ENCODE measurements at places on chromosomes 7 and 10. TPM values are rescaled to one million over a fixed set of nuclear protein-coding genes. Genes with fewer than 3 reads are reported as not detected.

DNA sequence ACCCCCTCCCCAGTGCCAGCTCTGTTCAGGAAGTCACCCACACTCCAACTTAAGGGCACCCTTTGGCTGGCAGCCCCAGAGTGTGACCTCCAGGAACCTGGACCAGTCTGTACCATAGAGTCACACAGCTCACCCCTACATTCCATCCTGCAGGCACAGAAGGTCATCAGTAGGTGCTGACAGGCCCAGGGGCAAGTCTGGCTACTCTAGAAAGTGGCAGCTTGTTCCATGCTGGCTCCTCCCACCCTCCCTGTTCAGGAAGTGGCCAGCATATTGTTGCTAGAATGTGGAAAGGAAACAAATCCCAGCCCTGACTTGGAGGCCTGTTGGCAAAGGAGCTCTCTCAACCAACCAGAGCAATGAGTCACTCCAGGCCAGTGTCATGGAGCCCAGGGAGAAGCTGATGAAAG is 3.2 kb upstream of the NCOA4 start:
- no peak overlapping the region for H3K4me3 ChIP-seq
- no peaks in the 10 kb centered on the region for H3K27me3 ChIP-seq

- peaks cover 65% of the 10 kb centered on the region for H3K36me3 ChIP-seq
- no peak overlapping the region for H3K4me3 ChIP-seq
- no peaks in the 10 kb centered on the region for H3K27me3 ChIP-seq
- no peak for DNase-seq
- H3K4me1 ChIP-seq, result peaks cover 16% of the 10 kb centered on the region
- no peak overlapping the region for H3K27ac ChIP-seq
Measured at GRCh38 chr7:21454906-21455305, 27.0 kb downstream of the SP4 start.

DNA sequence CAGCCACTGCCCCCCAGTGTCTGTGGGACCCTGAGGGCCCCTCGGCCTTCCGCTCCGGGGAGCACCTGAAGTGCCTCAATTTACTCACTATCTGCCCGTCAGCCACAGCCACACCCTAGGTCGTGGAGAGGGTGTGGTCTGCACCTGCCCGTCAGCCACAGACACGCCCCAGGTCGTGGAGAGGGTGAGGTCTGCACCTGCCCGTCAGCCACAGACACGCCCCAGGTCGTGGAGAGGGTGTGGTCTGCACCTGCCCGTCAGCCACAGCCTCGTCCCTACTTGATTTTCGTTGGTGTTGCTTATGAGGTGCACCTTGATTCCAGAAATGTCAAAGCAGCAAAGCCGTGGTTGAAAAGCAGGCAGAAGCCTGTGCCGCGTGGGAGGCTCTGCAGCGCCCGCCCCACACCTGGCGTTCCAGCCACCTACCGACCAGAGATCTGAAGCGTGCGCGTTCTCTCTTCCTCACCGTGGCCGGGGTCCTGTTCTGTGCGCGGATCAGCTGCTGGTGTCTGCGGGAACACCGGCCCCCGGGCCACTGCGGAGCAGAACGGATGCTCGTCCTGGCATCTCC is 101.6 kb downstream of the DYNC2I1 start:
- peaks cover 12% of the 10 kb centered on the region for H3K4me1 ChIP-seq
- H3K4me3 ChIP-seq, result peak overlapping the region; percentile 61
- H3K27me3 ChIP-seq, result peaks cover 8% of the 10 kb centered on the region
- no peak overlapping the region for H3K27ac ChIP-seq

The GPR15LG gene
- not detected for total RNA-seq

The SLC29A4 gene
- total RNA-seq, result 0.45 TPM

- H3K36me3 ChIP-seq, result no peaks in the 10 kb centered on the region
- peaks cover 9% of the 10 kb centered on the region for H3K27me3 ChIP-seq
- H3K4me1 ChIP-seq, result no peaks in the 10 kb centered on the region
- DNase-seq, result no peak
- H3K27ac ChIP-seq, result no peak overlapping the region
- H3K4me3 ChIP-seq, result no peak overlapping the region
Measured at GRCh38 chr10:122018951-122019413, 30.0 kb downstream of the TACC2 start.

GRCh38 chr7:11570205-11570604 is 261.8 kb downstream of the THSD7A start:
- H3K27ac ChIP-seq, result no peak overlapping the region
- H3K4me1 ChIP-seq, result no peaks in the 10 kb centered on the region
- no peaks in the 10 kb centered on the region for H3K27me3 ChIP-seq

The FAM13C gene
- total RNA-seq, result not detected

- H3K27me3 ChIP-seq, result no peaks in the 10 kb centered on the region
- peaks cover 60% of the 10 kb centered on the region for H3K4me1 ChIP-seq
- peak overlapping the region; percentile 60 for H3K4me3 ChIP-seq
- peak overlapping the region; percentile 25 for H3K27ac ChIP-seq
- peaks cover 4% of the 10 kb centered on the region for H3K36me3 ChIP-seq
Measured at GRCh38 chr10:132544744-132545658, 7.4 kb downstream of the INPP5A start.

- no peaks in the 10 kb centered on the region for H3K36me3 ChIP-seq
- H3K27me3 ChIP-seq, result peaks cover 9% of the 10 kb centered on the region
- no peak overlapping the region for H3K4me3 ChIP-seq
Measured at GRCh38 chr7:44196450-44196872, 4.3 kb upstream of the YKT6 start.

The PCLO gene
- total RNA-seq, result 0.02 TPM

The ITGB8 gene
- not detected for total RNA-seq

DNA sequence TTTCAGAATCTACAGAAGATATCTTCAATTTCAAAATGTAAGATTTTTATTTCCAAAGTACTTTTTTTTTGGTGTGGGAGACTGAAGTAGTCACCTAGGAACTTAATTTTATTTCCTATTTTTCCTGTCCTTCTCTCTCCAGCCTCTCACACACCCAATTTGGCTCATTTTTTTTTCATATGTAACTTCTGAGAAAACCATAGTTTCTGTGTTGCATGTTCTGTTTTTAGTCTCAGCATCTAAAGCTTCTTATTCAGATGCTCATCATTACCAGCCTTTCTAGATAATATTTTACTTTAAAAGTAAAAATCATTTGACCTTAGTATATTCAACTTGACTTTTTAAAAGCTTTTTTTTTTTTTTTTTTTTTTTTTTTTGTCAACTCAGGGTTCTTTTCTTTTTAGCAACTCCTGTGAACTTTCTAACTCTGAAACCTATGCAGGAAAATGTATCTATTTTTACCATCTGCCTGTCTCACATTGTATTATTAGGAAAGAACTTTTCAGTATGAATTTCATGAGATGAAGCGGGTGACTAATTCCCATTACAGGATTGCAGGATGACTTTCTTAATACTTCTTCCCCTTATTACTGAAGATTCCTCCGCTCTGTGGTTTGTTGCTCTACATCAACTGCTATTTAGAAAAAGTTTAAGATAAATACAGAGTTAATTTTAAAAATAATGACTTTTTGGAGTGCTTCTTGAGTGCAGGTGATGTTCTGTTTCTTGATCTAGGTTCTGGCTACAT is 73.6 kb upstream of the LSM8 start:
- no peak overlapping the region for H3K27ac ChIP-seq
- peaks cover 4% of the 10 kb centered on the region for H3K27me3 ChIP-seq
- no peak for DNase-seq

GRCh38 chr10:132345345-132345744 is 13.4 kb downstream of the LRRC27 start:
- no peak overlapping the region for H3K4me3 ChIP-seq
- no peaks in the 10 kb centered on the region for H3K27me3 ChIP-seq
- DNase-seq, result no peak
- no peak overlapping the region for H3K27ac ChIP-seq

The OR2A7 gene
- total RNA-seq, result 2.2 TPM

DNA sequence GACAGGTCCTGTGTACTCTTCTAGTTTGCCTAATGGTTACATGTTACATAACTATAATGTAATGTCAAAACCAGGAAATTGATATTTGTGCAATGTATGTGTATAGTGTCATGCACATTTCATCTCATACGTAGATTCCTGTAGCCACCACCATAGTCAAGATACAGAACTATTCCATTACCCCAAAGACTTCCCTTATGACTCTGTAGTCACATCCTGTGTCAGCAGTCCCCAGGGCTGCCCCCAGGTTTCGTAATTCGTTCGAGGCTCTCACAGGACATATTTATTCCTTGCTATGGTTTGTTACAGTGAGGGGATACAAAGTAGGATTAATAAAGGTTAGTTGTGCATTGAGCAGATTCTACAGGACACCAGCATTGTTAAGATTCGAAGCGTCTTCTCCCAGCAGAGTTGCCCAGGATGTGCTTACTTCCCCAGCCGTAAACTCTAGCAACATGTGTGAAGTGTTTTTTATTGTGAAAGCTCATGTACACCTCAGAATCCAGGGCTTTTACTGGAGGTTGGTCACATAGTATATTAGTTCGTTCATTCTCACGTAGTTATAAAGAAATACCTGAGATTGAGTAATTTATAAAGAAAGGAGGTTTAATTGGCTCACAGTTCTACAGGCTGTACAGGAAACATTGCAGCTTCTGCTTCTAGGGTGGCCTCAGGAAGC is 18.6 kb downstream of the RABGEF1 start:
- H3K36me3 ChIP-seq, result peaks cover 13% of the 10 kb centered on the region
- peaks cover 36% of the 10 kb centered on the region for H3K4me1 ChIP-seq
- H3K27me3 ChIP-seq, result no peaks in the 10 kb centered on the region
- DNase-seq, result peak; percentile 72

The HOXA5 gene
- total RNA-seq, result not detected

The CALHM1 gene
- not detected for total RNA-seq

DNA sequence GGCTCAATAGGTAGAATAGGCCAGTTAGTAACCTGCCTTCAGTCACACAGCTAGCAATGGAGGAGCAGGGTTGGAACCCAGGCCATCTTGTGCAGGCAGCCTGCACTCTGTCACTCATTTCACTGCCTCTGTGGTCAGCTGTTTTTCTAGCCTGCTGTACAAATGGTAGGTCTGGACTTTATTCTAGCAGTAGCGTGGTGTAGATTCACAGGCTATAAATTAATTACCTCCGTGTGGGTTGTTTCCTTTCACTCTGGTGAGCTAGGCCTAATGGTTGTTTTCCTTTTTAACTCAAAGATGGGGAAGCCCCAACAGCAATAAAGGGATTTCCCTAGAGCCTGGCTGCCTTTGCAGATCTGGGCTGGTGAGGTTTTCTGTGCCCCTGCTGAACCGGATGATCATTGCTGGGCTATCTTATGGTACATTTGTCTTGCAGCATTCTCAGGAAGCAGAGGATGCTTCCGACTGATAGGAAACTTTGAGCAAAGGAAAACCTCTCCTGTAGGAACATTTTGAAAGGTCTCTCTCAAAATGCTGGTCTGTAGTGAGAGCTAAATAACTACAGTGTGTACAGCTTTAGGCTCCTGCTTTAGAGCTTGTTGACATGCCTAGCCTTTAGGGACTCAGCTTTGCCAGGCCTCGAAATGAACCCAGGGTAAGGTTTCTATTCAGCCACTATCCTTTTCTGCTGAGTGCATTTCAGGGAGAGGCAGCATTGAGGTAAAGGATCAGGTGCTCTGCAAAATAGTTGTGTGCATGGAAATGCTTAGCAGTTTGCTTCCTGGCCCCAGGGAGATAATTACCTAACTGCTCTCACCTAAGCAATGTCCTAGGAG is 157.4 kb downstream of the ST7 start:
- DNase-seq, result peak; percentile 69
- no peak overlapping the region for H3K4me3 ChIP-seq
- peak overlapping the region; percentile 33 for H3K27ac ChIP-seq
- H3K27me3 ChIP-seq, result no peaks in the 10 kb centered on the region
- H3K4me1 ChIP-seq, result peaks cover 29% of the 10 kb centered on the region

DNA sequence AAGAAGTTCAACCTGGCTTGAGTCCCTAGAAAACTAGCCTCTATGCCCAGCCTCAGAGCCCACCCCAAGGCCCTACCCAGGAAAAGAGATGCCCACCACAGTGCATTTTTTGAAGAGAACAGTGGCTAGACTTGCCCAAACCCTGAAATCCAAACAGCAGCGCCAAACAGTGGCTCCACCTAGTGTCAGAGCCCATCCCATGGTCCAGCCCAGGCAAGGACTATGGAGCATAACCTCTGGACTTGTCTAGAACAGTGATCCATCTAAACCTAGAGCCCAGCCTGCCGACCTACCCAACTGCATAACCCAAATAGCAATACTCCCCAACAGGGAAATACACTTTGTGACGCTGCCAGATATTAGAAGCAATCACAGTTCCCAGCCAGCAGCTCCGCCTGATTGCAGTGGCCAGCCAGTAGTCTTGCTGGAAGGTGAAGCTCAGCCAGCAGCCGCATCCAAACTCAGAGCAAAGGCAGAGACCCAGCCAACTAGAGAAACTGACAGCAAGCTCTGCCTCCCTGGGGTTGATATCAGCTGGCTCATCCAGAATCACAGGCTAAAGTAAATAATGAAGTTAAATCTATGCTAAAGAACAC is 44.5 kb downstream of the HBP1 start:
- peaks cover 30% of the 10 kb centered on the region for H3K36me3 ChIP-seq
- peaks cover 7% of the 10 kb centered on the region for H3K4me1 ChIP-seq

The TYSND1 gene
- 10.9 TPM for total RNA-seq

Data from activated CD4-positive, alpha-beta memory T cell treated with anti-CD3 and anti-CD28 coated beads for 36 hours (primary cell).